ENCODE measurements at places on chromosomes 5 and 9.

DNA sequence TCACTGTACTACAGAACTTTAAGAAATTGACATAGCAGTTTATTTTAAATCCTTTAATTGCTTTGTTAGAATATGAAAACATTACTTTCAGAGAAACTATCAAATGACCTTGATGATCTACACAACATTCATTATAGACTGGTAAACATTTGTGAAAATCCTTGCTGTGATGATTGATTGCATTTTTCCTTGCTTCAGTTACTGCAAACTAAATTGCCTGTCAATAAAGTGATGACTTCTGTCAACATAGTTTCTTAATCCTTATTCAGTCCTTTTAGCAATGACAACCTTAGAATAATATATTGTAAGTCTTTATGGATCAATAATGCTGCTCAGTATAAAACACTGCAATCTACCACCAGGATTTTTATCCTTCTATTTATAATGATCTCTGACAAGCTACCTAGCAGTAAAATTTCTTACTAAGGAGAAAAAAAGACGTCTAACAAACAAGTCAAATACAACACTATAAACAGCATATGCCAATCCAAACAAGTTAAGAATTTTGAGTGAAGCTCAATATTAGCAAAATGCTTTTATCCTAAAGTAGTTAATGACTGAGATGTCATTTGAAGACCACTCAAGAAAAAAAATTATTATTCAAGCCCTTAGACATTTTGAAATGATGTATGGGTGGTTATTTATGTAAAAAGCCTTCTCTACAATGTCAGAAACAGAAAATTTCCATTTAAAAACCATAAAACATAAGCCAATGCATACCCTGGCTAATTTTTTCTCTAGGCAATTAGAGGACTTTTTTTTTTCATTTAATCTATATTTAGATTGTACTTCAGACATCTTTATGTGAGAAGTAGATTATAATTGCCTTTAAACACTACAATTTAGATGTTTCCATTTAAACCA lies 105.5 kb downstream of the FBXL17 start:
- DNase-seq = no peak

- no peak for DNase-seq
Measured at GRCh38 chr9:79152306-79152705, 419.5 kb upstream of the TLE4 start.

DNA sequence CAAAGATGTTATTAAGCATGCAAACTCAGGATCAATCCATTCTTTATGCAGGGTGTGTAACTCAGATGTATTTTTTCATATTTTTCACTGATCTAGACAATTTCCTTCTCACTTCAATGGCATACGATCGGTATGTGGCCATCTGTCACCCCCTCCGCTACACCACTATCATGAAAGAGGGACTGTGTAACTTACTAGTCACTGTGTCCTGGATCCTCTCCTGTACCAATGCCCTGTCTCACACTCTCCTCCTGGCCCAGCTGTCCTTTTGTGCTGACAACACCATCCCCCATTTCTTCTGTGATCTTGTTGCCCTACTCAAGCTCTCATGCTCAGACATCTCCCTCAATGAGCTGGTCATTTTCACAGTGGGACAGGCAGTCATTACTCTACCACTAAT lies 435 bp downstream of the OR1J4 start:
- DNase-seq = no peak

DNA sequence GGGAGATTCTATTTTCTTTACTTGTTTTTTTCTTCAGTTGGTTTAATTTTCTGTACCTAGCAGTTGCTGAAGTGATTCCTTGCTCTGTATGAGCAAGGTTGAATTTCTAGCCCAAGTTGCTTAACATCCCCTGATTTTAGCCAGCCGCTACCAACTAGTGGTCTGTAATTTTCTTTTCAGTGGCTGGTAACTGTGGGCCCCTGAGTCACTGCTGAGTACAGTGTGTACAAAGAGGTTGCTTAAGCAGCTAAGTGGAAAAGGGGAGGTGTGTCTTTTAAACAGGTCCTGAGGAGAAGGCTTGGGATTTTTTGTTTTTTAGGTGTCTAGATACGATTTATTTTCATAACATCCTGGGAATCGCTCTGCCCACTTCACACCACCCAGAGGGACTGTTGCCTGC lies 254.7 kb downstream of the NR3C1 start:
- no peak for DNase-seq

DNA sequence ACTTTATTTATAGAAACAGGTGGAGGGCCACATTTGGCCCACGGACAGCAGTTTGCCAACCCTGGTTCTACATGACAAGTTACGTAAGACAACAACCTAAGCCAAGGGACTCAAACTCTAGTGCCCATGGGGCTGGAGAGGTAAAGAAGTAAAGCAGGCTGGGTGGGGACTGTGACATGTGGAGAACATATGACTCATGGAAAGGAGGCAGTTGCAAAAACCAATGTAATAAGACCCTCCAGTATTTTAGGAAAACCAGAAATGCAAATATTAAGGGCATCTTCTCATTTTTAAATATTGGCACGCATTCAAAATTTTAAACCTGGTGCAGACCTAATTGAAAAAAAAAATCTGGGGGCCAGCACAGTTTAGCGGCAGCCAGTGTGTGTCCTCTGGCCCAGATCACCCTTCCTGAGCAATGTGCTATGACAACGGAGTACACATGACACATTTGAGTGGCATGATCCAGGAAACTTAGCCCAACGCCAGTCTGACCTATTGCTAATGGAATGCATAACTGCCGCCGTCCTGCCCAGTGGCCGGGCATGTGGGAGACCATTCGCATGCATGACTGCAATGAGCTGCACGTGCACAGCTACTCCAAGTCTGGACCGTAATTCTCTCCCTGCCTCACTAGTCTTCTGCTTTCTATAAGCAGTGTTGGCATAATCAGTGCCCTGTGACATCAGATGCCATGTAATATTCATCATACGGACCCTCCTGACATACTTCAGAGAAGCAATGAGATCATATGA lies 97.2 kb downstream of the SH3TC2 start:
- no peak for DNase-seq

DNA sequence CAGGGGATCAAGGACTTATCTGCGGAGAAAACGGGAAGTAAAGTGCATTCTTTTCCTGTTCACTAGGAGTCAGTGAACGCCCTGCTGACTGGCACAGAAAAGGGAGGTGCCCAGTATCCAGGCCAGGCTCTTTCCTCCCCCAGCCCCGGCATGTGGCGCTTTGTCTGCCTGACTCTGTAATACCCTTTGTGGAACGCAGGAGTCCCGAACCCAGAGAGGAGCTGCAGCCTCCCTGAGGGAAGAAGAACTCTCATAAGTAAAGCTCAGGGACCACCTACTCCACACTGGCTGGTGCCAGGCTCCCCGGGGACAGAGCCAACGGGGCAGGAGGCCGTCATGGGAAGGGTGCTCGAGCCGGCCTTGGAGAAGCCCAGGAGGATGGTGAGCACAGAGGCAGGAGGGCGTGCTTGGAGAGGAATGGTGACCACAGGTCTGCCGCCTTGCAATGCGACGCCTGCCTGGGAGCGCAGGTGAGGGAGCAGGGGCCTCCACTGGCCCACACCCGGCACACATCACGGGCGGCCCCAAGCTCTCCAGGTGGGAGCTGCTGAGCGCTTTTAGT lies 31.5 kb downstream of the VAV2 start:
- DNase-seq = no peak

DNA sequence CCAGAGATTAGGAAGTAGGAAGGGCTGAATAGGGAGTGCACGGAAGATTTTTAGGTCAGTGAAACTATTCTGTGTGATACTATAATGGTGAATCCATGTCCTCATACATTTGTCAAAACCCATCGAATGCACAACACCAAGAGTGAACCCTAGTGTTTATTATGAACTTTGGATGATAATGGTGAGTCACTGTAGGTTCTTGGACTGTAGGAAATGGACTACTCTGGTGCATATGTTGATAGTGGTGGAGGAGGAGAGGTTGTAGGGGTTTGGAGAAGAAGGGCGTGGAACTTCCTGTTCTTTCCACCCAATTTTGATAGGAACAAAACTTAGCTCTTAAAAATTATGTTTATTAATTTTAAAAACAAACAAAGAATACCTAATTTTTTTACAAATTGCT lies 14.3 kb downstream of the CTSL start:
- DNase-seq = no peak

- DNase-seq = no peak
Measured at GRCh38 chr5:120817044-120817985, 353.2 kb downstream of the PRR16 start.
